Activated CD8-positive, alpha-beta T cell treated with anti-CD3 and anti-CD28 coated beads, Interleukin-2, amount 10 ng/mL, durations not matched to agents 7 days and 5 days (primary cell): ENCODE measurements at places on chromosomes 12 and 14. TPM values are rescaled to one million over a fixed set of nuclear protein-coding genes. Genes with fewer than 3 reads are reported as not detected.

- no peak for DNase-seq
Observed at GRCh38 chr14:104638927-104639450, 34.4 kb upstream of the TMEM179 start.

Gene EPYC
- total RNA-seq, result not detected

DNA sequence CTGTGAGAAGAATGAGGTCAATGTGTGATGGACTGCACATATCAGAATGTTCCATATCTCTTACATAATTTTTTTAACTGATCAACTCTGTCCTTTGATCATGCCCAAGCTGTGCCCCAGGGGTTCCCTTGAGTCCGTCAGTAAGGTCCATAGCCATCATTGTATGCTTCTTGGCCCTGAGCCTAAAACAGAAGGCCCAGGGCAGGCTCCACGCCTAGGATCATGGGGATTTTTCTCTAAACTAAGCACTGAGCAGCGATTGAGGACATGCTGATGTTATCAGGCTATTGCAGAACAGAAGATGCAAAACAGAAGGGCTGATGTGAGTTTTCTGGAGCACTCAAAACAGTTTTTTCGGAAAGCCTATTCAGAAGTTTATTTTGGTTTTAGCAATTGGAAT, 20.9 kb downstream of the RNASE9 start:
- no peak for DNase-seq

Gene SOS2
- total RNA-seq, result 18.9 TPM

GRCh38 chr12:10027721-10028120, 2.8 kb upstream of the CLEC9A start:
- no peak for DNase-seq

DNA sequence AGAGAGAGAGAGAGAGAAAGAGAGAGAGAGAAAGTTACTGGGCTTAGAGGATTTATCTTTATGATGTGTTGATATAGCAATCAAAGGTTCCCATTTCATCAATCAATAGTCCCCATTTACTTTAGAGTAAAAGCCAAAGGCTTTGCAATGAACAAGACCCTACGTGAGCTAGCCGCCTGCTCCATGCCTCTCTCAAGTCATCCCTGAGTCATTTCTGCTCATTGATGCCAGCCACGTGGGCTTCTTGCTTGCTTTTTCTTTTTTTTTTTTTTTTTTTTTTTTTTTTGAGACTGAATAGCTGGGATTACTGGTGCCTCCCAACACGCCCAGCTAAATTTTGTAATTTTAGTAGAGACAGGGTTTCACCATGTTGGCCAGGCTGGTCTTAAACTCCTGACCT, 70.9 kb downstream of the GPR135 start:
- no peak for DNase-seq

Gene PTPRR
- not detected for total RNA-seq

- DNase-seq, result no peak
Observed at GRCh38 chr12:120238217-120238616, 27.3 kb downstream of the PXN start.

Gene ZDHHC22
- total RNA-seq, result not detected

- no peak for DNase-seq
Observed at GRCh38 chr12:130334399-130334798, 3.3 kb upstream of the PIWIL1 start.

- peak; percentile 84 for DNase-seq
Observed at GRCh38 chr14:75295491-75296345, 17.1 kb downstream of the FOS start.

GRCh38 chr12:131455218-131455506, 255.7 kb upstream of the SFSWAP start:
- DNase-seq, result no peak

GRCh38 chr14:65940056-65940735, 527.7 kb downstream of the FUT8 start:
- peak; percentile 50 for DNase-seq

Gene OSBPL8
- 113 TPM for total RNA-seq

DNA sequence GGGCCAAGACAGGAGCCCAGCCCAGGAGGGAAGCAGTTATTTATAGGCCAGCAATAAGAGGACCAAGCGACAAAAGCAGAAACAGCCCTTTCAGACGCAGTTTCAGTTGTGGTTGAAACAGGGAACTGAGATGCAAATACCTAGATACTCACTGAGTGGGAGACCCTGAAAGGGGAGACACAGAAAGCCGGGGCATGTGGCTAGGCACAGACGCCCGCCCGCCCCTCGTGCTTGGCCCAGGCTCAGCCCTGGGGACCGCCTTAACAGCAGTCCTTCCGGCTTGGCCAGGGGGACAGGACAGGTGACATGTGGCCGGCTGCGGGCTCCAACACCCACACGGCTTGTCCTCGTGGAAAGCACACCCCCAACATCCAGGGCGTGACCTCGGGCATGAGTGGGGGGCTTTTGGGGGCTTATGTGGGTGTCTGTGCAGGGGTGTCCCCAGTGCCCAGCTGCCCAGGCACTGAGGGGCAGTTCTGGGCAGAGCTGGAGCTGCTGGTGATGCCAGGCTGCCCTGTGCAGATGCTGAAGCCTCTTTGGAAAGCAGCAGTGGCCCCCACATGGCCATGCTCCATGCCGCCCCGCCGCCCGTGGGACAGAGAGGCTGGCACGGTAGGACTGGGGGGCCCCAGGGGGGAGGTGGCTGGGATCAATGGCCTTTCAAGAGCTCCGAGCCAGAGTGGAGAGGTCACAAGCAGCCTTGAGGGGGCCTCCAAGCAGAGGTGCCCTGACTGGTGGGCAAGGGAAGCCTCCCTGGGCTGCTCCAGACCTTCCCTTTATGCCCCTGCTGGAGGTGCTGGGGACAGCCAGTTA, 2.1 kb downstream of the PLD4 start:
- no peak for DNase-seq

Gene MYH6
- not detected for total RNA-seq

- DNase-seq, result no peak
Observed at GRCh38 chr12:42447371-42447786, 121.4 kb downstream of the PPHLN1 start.

DNA sequence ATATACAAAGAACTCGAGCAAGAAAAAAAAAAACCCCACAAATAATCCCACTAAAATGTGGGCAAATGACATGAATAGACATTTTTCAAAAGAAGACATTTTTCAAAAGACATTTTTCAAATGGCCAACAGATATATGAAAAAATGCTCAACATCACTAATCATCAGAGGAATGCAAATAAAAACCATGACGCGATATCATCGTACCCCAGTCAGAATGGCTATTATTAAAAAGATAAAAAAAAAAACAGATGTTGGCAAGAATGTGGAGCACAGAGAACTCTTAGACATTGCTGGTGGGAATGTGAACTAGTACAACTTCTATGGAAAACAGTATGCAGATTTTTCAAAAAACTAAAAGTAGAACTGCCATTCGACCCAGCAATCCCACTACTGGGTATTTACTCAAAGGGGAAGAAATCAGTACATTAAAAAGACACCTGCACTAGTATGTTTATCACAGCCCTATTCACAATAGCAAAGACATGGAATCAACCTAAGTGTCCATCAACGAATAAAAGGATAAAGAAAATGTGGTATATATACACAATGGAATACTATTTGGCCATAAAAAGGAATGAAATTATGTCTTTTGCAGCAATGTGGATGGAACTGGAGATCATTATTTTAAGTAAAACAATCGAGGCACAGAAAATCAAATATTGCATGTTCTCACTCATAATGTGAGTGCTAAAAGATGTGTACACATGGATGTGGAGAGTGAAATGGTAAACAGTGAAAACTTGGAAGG, 16.3 kb downstream of the ZBTB39 start:
- no peak for DNase-seq

DNA sequence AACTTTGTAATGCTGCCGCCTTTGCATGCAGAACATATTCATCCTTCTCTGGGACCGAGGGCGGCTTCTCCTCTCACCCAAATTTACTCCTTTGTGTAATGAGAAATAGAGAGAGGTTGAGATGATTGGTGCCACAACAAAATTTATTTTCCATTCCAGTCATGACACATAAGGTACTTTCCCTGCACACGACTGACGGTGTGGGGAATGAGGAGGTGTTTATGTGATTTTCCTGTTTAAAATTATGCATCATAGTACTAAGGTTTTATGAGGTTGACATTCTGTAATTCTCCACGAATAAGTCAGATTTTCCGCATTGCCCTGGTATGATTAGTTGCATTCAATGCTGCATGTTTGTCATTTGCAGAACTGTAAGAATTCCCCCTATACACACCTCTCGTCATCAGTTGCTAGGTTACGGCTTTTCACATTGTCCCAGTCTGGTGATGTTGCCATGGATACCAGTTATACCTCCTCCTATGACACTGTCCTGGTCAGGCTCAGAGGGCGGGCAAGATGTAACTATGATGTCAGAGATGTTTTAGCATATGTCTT, 23.1 kb downstream of the BICDL1 start:
- peak; percentile 83 for DNase-seq

DNA sequence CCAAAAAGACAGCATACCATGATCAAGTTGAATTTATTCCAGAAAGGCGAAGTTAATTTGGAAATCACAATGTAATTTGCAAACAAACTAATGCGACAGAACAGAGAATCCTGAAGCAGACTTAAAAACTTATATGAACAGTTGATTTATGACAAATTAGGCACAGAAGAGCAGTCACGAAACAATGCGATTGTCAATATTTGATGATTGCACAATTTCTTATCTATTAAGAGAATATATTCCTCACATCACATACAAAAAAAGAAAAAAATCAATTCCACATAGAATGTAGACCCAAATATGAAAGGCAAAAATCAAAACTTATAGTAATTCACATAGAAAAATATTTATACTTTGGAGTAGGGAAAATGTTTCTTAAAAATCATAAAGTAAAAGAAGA, 28.9 kb downstream of the COX16 start:
- DNase-seq, result no peak

Gene PTPRQ
- not detected for total RNA-seq

Gene TEX22
- total RNA-seq, result 2.4 TPM
